CD4-positive, alpha-beta T cell treated with Interleukin-10 for 1 hour (primary cell): ENCODE measurements at places on chromosomes 6 and 20.
A peak's percentile ranks its signal among the peaks of the same experiment; 100 is the strongest.

- DNase-seq, result no peak
Observed at GRCh38 chr6:168147205-168147738, 68.3 kb upstream of the FRMD1 start.

DNA sequence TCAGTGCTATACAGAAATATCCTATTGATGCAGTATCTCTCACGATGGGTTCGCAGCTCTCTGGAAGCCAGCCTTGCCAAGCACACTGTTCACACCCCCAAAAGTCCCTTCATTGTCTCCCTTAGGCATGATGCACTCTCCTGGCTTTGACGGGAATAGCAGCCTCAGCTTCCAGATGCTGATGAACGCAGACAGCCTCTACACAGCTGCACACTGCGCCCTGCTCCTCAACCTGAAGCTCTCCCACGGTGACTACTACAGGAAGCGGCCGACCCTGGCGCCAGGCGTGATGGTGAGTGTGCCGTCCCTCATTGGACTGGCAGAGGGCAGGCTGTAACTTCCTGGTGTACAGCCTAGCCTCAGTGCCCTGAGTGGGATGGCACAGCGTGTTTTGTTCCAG lies 60.0 kb upstream of the PBOV1 start:
- DNase-seq, result no peak

- no peak for DNase-seq
Observed at GRCh38 chr20:33770005-33770404, 38.2 kb downstream of the ZNF341 start.

DNA sequence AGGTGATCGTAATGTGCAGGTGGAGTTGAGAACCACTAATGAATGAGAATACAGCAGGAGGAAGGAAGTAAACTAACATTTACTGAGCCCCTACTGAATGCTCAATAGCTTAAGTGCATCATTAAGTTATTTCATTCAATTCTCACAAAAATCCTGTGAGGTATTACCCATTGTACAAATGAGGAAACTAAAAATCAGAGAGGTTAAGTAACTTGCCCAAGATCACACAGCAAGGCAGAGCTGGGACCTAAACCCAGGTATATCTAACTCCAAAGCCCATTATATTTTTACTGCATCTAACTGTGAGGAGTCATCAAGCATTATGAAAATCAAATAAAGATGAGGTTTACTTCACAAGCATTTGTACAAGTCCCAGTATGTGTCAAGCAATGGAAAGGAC lies 35.3 kb downstream of the CPNE5 start:
- no peak for DNase-seq

- no peak for DNase-seq
Observed at GRCh38 chr6:134368670-134369069, 50.8 kb upstream of the SGK1 start.

DNA sequence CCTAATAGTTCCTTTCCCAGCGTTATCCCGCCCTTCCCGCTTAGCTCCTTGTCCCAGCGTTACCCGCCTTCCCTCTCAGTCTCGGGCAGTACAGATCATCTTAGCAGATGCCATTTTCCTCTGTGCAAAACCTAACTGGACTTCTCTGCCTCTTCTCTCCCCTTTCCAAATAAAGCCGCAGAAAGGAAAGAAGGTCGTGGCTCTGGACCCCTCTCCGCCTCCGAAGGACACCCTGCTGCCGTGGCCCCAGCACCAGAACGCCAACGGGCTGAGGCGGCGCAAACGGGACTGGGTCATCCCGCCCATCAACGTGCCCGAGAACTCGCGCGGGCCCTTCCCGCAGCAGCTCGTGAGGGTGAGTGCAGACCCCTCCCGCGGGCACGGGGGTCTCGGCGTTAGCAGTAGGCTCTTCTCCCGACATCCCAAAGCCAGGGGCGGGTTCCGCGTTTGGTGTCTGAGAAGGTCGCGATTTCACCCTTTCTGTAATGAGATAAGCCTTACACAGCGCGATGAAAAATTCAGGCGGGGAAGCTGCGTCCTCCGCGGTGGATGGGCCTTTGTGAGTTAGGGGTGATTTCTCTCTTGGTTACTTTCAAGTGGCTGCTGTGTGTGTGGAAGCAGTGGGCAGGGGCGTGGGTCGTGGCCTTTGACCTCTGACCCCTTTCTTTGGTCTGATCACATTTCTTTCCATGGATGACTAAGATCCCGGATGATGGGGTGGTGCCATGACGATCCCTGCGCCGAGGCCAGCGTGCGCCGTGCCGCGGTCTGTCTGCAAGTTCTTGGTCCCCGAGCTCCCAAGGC lies 292.7 kb downstream of the TAF4 start:
- DNase-seq, result no peak

DNA sequence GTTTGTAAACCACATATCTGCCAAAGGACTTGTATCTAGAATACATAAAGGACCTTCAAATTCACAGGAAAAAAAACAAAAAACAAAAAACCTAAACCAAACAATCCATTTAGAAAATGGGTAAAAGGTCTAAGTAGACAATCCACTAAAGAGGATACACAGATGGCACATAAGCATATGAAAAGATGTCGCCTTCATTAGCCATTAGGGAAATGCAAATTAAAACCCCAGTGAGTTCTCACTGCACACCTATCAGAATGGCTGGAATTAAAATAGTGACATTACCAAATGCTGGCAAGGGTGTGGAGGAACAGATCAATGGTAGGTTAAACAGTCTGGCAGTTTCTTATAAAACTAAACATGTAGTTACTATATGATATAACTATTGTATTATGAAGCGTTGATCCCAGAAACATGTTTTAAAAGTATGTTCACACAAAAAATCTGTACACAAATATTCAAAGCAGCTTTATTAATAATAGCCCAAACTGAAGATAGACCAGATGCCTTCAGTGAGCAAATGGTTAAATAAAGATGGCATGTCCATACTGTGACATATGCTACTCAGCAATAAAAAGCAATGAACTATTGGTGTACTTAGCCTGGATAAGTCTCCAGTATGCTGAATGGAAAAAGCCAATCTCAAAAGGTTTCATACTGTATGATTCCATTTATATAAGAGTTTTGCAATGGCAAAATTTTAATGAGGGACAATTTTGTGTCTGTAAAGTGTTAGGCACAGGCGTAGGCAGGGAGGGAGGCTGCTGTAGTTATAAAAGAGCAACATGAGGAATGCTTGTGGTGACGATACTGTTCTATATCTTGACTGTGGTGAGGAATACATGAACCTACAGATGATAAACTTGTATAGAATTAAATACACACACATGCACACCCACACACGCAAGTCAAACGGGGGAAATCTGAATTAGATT lies 43.9 kb downstream of the PLCB1 start:
- DNase-seq, result no peak

DNA sequence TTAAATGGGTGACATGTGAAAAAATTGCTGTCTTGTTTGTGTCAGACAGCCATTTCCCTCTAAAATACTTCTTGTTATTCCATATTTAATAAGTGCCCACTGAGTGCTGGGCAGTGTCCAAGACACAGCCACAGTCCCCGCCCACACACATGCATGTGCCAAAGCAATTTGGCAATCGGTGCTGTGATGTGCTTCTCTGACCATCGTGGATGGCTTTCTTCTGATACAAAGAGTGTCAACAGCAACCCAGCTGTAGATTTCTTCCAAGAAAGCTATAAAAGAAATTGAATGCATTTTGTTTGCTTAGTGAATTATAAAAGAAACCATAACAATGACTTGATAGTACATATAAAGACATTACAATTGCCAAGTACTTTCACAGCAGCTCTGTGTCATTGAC lies 140.5 kb upstream of the ATXN1 start:
- no peak for DNase-seq

- peak; percentile 34 for DNase-seq
Observed at GRCh38 chr20:21096321-21097043, 9.7 kb downstream of the LINC00237 start.

DNA sequence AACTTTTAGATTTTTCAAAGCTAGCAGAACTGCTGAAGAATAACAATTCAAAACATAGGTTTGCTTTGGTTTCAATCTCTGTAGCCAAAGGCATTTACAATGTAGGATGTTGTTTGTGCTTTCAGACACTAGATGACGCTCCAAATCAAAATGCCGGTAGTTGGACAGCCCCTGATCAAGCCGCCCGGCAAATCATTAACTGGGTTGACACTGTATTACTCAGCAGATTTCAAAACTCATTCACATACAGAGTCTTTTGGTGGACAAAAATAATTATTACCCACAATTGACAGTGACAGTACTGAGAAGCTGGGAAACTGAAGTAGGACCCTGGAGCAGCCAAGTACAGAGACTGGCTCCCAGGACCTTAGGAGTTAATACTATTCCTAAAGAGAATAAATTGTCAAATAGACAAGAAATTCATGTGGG lies 21.3 kb upstream of the HFE start:
- DNase-seq, result peak; percentile 83

DNA sequence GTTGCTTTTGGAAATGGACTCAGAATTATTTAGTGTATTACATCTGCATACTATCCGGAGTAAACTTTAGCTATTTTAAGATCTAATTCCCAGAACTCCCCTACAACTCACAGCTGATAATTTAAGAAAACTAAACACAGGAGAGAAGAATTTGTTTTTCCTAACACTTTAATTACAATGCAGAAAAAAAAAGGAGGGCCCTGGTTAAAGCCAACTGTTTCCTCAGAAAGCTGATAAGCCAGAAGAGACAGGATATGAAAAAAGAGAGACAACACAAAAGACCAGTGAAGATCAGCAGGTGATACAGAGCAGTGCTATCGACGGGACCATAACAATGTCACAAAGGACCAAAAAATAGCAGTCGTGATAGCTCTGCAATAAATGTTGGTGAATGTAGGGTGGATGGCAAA lies 5.8 kb downstream of the IFNGR1 start:
- no peak for DNase-seq

- DNase-seq, result no peak
Observed at GRCh38 chr6:33935439-33936080, 131.8 kb upstream of the MLN start.

DNA sequence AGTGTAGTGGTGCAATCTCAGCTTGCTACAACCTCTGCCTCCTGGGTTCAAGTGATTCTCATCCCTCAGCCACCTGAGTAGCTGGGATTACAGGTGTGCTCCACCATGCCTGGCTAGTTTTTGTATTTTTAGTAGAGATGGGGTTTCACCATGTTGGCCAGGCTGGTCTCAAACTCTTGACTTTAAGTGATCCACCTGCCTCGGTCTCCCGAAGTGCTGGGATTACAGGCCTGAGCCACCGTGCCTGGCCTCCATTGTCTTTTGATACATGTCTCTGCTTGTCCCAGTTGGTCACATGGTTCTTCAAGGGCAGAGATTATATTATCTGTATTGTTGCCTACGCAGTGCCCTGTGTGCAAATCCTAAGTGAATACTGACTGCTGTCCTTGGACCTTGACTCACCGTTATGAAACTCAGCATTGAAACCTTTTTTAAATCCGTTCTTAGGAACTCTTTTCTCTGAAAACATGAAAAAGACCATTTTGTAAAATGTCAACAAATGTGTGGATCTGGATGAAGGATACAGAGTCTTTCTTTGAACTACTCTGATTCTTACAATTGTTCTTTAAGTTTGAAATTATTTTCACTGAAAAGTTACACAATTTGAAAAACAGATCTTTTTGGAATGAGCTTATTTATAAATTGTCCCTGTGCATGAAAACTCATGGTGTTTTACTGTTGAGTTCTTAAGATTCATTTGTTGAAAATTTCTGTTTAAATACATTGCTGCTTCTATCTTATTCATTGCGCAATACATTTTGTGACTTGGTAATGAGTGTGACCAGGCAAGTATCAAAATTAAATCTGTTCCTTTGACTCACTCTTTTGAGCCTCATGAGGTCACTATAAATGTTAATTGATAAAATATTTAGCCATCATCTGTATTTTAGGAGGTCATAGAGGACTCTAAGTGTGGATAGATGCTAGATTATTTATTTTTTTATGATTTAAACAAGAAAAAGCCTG lies 293.5 kb downstream of the UTRN start:
- no peak for DNase-seq

DNA sequence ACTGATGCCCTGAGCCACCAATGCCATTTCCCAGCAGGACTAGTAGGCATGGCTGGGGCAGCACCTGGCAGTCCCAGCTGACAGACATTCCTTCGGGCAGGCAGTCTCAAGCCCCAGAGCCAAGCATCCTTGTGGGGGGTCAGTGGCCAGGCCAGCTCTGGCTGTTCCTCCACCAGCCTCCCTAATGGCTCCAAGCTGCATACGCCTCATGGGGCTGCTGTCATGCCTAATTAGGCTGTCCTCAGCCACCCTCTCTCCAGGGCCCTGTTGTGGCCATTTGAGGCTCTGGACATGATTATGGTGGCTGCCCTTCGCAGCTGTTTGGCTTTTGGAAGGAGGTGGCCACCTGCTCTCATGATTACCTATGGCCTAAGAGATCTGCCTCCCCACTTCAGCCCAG lies 79.4 kb downstream of the DLGAP4 start:
- no peak for DNase-seq

- no peak for DNase-seq
Observed at GRCh38 chr6:130981409-130981808, 81.6 kb downstream of the EPB41L2 start.

DNA sequence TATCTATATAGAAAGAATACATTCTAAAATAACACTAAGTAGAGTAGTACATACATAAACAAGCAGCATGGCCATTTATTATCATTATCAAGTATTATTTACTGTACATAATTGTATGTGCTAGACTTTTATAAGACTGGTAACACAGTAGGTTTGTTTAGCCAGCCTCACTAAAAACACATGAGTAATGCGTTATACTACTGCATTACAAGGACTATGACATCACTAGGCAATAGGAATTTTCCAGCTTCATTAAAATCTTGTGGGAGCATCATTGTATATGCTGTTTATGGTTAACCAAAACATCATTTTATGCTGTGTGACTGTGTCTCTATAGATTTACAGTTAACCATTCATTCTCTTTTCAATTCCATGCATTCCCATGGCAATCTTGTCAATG lies 131.7 kb upstream of the HDGFL1 start:
- DNase-seq, result no peak

DNA sequence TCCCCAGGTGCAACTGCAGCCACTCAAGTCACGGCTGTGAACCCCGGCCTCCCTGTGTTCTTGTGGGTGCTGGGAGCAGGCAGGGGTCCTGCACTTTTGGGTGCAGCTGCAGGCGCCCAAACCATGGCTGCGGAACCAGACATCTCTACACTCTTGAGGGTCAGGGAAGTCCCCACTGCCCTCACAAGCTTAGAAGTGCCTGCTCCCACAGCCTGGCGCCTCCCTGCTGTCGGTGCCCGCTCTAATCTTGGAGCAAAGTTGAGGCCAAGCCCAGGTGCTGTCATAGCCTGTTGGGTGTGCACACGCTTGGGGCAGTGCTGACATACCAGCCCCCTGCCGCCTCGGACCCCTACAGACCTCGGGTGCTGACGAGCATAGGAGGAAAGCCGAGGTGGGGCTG lies 6.2 kb downstream of the DEFB132 start:
- DNase-seq, result no peak

GRCh38 chr6:139973669-139974344 lies 599.4 kb upstream of the CITED2 start:
- DNase-seq, result no peak
